Adipocyte (in vitro differentiated cells): ENCODE measurements at places on chromosomes 16 and 17.
A peak's percentile ranks its signal among the peaks of the same experiment; 100 is the strongest.

DNA sequence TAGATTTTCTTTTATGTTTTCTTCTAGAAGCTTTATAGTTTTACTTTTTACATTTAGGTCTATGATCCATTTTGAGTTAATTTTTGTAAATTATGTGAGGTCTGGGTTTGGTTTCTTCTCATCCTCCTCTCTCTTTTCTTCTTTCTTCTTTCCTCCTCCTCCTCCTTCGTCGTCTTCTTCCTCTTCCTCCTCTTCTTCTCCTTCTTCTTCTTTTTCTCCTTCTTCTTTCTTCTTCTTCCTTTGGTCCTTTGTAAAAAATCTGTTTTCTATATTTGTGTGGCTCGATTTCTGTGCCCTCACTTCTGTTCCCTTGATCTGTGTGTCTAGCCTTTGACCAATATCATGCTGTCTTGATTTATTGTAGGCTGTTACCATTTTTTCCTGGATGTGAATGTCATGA is 5.0 kb upstream of the SLC25A35 start:
- no peak for DNase-seq

- no peak for DNase-seq
Measured at GRCh38 chr17:81349397-81350319, 45.6 kb upstream of the BAHCC1 start.

GRCh38 chr16:85381738-85382592 is 231.2 kb upstream of the GSE1 start:
- peak; percentile 27 for DNase-seq

GRCh38 chr16:27408012-27408601 is 6.1 kb downstream of the IL21R start:
- DNase-seq = peak; percentile 1

DNA sequence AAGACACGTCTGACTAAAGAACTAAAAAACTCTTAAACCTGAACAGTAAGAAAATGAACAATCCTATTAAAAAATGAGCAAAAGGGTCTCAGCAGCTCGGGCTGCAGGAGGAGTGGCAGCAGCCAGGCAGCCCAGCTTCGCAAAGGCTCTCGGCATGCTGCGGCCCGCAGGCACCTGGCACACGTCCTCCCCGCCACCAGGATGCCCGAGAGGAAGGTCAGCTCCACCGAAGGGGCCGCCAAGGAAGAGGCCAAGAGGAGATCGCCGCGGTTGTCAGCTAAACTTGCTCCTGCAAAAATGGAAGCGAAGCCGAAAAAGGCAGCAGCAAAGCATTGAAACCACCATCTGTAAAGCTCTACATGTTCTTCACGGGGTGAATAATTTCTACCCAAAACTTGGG is 173.5 kb downstream of the BCAS3 start:
- no peak for DNase-seq

- DNase-seq = no peak
Measured at GRCh38 chr16:49622084-49622390, 233.9 kb downstream of the ZNF423 start.

DNA sequence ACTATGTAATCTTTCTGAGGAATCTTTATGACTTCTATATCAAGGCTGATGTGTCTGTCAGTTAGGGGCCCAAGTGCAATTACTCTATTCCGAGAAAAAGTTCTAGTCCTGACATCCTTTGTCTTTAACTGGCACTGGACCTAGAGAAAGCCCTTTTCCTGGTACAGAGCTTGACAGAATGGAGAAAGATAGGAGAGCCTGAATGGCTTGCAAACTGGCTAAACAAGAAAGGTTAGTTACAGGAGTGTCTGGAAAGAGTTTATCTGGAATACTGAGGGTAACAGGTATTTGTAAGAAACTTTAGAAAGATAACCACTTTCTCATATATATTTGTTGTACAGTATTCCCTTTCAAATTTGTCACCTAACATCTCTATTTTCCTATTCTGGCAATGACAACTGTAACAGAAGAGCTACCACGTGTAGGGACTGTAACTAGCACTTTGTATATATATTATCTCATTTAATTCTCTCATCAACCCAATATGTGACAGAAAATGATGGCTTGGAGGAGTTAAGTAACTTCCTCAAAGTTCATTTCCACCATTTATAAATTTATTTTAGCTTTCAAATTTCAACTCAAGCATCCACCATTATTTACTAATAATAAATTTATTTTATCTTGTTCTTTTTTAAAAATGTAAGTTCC is 97.4 kb upstream of the C17orf78 start:
- DNase-seq = no peak

DNA sequence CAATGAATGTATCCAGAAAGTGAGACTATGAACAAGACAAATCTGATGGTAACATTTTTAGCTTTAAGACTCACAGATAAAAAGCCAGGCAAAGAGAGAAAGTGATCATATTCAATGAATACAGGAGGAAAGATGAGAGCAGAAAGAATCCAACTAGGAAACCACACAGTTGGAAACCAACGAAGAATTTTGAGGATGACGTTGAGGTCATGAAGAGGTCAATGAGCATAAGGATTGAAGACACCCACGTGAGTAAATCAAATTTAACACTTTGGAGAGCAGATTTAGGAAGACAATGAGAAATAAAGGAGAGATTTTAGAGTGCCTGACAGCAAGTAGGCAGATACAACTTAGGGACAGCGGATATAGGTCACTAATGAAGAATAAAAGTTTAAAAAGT is 948.1 kb downstream of the KCNJ2 start:
- DNase-seq = no peak

GRCh38 chr17:59941131-59941530 is 23.4 kb downstream of the RNFT1 start:
- no peak for DNase-seq

DNA sequence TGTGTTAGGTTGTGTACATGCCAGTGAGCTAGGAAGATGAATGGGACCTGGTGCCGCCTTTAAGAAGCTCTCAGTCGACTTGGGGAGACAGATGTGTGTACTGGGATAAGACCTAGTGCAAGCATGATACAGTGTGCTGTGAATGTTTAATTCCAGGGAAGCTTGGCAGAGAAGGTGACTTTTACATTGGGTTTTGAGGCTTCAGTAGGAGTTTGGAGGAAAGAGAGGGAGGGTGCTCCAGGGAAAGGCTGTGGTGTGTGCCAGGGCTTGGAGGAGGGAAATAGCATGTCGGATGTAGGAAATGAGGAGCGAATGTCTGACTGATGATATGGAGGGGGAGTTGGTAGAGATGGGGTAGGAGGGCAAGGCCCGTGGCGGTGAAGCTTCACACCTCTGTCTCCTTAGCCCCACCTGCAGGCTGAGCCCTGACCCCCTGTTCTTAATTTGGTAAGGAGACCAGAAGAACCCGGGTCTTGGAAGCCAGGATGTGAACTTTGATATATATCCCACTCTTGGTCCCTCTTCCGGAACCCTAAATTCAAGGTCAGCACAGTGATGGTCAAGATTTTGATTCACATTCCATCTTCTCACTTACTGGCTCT is 76.6 kb downstream of the PLCG2 start:
- DNase-seq = no peak

DNA sequence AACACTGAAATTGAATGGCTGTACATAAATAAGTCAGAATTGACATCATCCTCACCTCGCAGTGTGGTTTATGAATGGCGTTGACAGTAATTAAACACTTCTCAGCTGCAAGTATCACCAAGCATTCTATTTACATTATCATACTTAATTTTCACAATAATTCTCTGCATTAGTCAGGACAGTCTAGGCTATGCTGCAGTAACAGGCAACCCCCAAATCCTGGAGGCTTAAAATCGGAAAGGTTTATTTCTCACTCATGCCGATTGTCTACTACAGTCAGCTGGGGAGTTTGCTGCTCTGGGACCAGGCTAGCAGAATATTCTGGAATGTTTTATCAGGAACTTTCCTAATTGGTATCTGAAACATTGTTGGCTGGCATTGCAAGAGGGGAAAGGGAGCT is 493.2 kb upstream of the ERCC4 start:
- DNase-seq = no peak

- no peak for DNase-seq
Measured at GRCh38 chr16:14111713-14112538, 40.8 kb downstream of the MRTFB start.

DNA sequence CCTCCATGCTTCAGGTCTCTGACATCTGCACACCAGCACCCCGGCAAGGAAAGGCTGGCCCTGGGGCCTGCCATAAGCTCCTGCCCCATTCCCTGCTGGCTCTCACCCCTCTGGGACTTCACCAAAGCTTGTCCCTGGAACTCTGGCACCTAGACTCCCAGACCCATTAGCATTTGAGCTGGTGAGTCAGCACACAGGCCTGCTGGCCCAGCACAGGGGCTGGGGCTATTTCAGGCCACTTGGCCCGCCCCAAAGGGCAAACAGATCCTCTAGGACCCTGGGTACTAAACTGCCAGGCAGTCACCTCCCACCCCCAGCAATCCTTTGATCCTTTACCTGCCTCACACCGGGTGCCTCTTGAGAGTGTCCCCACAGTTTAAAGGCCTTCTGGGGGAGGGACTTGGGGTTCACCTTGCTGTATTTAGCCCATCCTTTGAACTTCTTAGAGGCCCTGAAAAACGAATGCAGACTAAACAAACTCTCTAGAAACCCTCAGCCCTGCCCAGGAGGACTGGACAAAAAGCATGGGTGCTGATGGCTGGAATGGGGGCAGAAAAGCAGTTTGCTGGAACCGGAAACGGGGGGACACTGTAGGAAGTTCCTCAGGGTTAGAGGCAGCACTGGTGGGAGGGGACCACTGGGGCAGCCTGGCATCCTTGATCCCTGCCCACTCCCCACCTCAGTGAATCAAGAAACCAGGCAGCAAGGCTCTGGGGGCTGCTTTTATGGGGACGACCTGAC is 3.2 kb upstream of the SAMD14 start:
- DNase-seq = peak; percentile 64

DNA sequence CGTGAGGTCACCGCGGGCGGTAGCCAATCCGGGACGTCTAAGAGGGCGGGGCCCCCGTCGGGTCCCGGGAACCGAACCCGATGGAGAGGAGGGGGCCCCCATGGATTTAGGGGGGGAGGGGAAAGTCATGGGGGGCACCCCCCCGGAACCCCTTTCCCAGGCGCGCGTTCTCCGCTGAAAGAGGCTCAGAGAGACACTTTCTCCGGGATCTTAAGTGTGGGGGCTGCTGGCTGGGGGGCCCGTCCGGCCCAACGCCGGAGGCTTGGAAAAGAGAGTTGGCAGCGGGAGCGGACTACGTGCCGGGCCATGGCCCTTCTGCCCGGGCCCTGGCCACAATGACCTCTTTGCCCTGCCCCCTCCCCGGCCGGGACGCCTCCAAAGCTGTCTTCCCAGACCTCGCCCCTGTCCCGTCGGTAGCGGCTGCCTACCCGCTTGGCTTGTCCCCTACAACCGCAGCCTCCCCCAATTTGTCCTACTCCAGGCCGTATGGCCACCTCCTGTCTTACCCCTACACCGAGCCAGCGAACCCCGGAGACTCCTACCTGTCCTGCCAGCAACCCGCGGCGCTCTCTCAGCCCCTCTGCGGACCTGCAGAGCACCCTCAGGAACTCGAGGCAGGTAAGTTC is at the start of gene DLX4:
Gene DLX4, plus strand, starts transcription at position 57 of the 626 bp plus-strand sequence. Its CDS starts 279 bp downstream, at position 336.
- peak; percentile 36 for DNase-seq

GRCh38 chr17:57256708-57257112 is 387 bp downstream of the MSI2 start:
- DNase-seq = peak; percentile 52

DNA sequence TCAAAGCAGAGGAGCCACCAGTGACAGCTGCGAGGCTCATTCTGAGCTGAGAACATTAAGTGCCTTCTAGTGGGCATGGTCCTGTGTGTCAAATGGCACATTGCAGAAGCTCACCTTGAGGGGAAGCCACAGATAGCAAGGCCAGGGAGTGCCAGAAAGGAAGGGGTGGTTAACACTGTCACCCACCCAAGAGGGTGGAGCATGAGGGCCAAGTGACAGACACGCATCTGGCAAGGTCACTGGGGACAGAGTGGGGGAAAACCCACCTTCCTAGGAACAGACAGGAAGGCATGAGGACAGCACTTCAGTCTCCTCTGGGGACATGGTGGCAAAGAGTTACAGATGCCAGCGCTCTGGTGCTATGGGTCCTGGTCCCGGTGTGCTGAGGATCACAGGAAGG is 22.1 kb downstream of the NUBP1 start:
- no peak for DNase-seq

- DNase-seq = peak; percentile 55
Measured at GRCh38 chr17:609232-609810, 105.3 kb downstream of the VPS53 start.

DNA sequence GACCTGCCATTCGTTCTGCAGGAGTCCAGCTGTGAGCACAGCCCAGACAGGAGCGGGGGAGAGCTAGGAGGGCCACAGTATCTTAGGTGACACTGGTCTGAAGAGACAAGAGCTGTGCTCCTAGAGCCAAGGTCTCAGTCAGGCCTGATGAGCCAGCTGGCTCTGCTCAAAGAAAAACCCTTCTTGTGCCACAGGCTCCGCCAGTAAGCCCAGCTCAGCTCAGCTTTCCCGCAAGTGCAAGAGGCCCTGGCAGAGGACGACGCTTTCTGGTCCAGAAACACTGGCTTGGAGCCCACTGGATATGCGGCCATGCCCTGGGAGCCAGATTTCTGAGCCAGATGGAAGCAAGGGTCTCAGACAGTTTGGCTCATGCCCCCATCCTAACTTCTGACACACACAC is 23.9 kb downstream of the PEMT start:
- no peak for DNase-seq

DNA sequence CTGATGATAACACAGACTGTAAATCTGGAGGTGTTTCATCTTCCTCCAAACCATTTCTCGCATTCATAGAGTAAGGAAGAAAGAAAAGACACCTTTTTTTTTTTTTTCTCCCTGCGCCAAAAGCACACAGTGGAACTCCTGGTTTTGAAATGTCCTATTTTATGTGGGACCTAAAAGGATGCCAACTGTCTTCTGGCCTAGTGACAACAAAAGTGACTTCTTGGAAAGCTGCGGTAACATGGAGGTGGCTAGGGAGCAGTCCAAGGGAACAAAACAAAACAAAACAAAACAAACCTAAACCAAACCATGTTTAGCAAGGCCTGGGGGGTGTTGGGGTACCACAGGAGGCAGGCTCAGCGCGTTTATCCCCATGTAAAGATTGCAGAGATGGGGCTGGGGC is 174.8 kb downstream of the XYLT1 start:
- DNase-seq = no peak

DNA sequence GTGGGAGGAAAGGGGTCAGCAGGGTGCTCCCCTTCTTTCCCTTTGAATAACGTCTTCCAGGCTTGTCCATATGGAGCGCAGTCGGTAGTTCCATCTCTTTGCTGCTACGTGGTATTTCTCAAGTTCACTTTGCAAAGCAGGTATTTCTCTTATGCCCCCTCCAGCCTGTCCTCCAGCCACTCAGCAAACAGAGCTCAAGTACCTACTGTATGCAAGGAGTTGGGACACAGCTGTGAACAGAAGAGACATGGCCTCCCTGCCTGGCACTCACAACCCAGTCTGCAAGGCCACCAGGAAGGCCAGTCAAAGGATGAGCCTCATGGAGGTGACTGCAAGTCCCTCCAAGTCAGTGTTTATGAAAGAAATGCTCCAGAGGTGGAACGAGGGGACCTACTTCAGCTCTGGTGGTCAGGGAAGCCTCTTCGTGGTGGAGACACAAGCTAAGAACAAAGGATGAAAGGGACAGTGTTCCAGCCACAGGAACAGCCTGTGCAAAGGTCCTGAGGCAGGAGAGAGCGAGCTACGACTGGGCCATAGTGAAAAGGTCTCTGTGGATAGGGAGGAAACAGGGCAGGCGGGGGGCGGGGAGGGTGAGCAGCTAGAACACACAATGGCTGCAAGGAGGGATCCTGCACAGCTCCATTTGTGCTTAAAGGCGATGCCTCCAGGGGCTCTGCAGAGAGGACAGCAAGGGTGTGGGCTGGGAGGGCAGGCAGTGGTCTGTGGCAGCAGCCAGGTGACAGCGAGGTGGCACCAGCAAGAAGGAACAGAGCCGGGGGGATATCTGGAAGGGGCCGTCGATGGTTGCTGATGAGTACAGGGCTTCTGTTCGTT is 32.6 kb downstream of the PPL start:
- DNase-seq = no peak

- peak; percentile 53 for DNase-seq
Measured at GRCh38 chr16:391885-392335, 5.1 kb upstream of the NME4 start.
